ENCODE measurements at places on chromosomes 1 and 21.

- DNase-seq: no peak
Measured at GRCh38 chr1:234975941-234976860, 152.4 kb downstream of the TOMM20 start.

- no peak for DNase-seq
Measured at GRCh38 chr1:31306278-31306677, 9.4 kb downstream of the ZCCHC17 start.

DNA sequence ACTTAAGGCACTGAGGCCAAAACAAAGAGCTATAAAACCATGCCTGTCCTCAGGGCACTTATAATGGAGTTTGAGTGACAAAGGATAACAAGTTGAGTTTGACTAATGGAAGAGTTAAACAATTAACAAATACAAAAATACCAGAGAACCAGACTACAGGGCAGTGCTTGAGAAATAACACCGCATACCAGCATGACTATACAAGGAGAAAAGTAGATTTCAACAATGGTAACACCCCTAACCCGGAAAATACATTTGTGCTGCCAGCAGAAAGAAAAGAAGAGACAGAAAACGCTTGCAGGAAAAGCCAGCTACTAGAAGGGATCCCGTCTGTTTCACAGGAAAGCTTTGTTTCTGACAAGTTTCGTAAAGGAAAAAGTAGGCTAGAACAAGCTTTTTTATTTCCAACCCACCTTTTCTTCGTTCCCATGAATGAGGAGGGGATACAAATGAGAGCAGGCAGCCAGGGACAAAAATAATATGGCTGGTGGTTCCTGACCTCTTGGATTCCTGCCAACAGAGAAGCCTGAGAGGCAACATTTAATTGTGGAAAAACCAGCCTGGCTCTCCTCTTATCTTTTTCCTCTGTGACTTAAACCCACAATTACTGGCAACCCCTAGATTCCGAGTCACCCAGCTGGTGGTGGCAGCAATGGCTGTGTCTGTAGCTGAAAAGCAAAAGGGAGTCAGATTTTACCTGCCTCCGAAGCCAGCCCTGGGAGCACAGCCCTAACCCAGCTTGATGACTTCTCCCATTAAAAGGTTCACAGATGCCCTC lies 56.5 kb downstream of the WLS start:
- no peak for DNase-seq

GRCh38 chr1:15075817-15076216 lies 77.7 kb upstream of the TMEM51 start:
- no peak for DNase-seq

DNA sequence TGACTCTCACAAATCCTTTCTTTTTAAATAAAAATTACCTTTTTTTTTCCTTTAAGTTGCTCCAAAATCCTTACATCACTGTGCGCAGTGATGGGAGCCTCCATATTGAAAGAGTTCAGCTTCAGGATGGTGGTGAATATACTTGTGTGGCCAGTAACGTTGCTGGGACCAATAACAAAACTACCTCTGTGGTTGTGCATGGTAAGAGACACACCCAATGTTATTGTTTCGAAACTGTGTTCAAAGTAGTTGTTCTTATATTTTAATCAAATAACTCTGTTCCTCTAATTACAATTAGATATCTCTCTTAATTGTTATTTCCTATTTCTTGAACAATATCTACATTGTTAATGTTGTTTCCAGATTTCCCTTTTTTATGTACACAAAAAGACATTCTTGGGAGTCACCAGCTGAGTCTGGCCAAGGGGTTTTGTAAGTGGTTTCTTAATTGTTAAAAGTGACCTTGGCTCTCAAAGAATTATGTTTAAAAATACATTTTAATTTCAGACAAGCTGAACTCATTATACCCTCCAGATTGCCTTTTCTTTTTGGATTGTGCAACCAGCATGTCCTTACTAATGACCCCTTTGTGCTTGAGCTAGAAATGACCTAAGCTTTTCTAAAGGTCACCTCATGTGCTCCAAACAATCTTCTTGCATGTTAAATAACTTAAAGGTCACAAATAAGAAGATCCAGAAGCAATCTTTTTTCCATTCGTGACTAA lies 250.1 kb downstream of the HMCN1 start:
- DNase-seq: no peak
